CD4-positive, alpha-beta T cell treated with Interleukin-6 for 4 hours (primary cell): ENCODE measurements at places on chromosomes 2 and 18.
A peak's percentile ranks its signal among the peaks of the same experiment; 100 is the strongest.

DNA sequence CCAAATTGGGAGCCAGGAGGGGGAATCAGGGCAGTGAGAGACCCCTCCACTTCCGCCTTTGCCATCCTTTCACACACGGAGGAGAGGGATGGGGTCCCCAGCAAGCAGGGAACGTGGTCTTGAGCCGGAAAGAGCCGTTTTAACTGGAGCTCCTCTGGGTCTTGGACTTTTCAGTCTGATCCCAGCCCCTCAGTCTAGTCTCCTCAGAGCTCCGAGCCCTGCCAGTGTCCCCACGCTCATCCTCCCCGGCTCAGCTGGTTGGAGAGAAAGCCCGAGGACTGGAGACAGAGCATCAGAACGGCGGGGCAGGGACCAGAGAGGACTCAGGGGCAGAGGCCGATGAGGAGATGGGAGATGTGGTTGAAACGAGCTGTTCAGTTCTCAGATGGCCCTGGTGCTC is 26.1 kb upstream of the OTOF start:
- no peak for DNase-seq

GRCh38 chr18:12295389-12296086 is 12.5 kb upstream of the TUBB6 start:
- DNase-seq, result no peak

DNA sequence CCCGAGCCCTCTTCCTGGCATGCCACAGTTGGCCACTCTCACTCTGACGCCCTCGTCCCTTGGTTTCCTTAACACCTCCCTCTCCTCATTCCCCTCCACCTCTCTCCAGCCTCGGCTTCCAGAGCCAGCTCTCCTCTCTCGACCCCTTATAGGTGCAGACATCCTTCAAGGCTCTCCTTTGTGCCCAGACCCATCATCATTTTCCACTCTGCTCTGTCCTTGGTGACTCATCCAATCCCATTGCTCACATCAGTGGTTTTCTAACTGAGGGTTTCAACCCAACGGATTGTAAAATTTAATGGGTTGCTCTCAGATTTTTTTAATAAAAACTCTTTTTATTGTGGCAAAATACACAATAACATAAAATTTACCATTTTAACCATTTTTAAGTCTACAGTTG is 6.2 kb downstream of the ST8SIA5 start:
- no peak for DNase-seq

DNA sequence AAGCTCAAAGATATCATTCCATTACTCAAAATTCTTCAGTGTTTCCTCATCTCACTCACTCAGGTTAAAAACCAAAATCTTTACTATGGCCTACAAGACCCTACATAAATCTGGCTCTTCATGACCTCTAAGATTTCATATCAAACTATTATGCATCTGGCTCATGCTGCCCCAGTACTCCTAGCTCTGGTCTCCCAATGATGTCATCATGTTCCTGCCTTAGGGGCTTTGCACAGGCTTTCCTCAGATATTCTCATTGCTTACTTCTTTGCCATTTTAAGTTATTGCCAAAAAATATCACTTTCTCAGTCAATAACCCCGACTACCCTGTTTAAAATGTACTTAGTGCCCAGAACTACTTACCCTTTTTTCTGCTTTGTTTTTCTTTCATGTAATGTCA is 33.0 kb upstream of the SPOPL start:
- no peak for DNase-seq

DNA sequence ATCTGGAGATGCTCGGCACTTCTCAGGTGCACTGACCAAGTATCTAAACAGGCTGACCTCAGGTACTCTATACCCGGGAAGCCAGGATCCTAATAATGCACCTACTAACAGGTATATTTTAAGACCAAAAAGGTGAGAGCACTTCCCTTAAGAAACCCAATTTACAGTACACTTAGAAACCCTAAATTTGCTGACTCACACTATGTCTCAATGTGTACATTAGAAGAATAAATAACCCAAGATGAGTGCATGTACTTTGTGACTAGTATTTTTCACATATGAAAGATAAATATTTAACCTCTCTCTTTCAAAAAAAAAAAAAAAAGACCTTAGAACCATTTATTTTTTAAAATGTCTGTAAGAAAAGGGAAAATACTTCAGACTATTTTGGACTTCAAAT is 118.8 kb downstream of the ZNF516 start:
- DNase-seq, result no peak

DNA sequence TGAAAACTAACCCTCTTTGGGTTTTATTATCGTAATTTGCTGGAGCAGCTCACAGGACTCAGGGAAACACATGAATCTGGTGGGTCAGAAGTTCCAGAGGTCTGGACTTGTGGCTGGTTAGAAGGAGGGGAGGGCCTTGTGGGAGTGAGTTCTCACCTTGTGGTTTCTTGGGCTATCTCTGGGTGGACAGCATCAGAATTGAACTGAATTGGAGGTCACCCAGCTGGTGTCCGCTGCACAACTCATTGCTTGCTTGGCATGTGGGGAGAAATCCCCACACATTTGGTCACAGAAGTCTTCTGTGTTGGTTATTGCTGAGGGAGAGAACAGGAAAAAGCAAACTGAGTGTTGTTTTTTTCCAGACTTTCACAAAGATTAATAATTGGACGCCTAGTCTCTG is 27.5 kb downstream of the ZNF892 start:
- no peak for DNase-seq

DNA sequence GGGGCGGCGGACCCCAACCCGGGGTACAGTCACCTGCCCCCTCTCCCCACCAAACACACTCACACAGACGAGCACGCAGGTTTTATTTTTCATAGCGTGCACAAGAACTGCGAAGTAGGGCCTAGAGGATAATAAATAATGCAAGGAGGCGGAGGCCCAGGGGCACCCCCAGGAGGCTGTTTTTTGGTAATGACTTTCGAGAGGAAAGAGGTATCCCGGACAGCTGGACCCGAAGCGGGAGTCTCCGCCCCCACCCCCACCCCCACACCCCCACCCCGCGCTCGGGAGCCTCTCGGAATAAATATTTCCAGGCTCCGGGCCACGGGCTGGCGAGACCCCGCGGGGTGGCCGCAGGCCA is 3.4 kb downstream of the CYP26B1 start:
- DNase-seq, result no peak

DNA sequence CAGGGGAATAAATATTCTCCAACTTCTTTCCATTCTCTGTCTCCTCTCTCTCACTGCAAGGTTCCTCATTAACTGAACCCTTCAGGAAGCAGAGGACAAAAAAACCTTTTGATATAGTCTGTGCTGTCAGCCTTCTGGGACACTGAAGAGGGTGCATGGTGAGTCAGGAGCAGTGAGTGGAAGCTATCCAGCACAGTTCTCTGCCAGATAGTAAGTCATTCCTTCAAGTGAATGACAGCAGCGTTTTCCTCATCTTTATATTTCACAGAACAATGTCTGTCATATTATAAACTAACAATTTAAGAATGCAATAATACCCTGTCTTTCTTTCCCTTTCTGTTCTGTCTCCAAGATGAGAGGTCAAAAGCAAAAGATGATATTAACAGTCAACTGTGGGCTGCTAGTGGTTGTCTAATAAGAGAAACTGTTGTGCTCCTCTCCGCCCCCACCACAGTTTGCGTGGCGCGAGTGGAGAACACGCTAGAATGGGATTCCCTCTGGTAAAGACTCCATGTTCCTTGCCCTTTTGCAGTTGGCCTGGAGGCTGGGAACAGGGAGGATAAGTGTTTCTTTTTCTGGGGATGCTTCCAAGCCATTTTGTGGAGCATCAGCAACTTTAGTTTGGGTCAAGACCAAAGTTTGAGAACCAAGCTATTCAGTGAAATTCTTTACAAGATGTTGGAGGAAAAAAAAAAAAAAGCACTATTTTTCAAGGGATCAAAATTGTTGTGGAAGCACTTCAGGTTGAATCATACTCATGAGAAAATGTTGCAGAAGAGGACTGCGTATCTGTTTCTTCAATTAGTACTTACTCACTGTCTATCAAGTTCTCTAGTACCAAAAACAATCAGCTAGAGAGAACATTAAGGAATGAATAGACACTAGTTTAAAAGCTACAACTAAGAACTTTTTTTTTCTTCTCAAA is 430.2 kb downstream of the SETBP1 start:
- DNase-seq, result no peak

GRCh38 chr2:64637000-64637635 is 16.6 kb downstream of the SERTAD2 start:
- DNase-seq, result no peak

DNA sequence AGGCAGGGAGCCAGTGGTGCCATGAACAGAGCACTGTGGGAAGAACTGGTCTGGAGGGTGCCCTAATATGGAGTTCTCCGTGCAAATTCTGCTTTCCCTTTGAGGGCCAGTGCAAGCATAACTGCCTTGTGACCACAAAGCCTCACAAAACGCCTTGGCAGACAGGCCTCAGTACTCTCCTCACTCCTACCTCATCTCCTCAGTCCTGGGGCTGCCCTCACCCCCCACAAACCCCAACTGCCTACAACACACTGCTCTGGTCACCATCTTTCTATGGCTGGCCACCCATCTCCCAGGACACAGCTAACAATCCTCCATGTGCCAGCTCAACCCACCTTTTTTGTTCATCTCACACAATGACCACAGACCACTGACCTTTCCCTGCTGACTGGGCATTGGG is 8.9 kb downstream of the COX5B start:
- no peak for DNase-seq

GRCh38 chr2:217650229-217650628 is 352.6 kb downstream of the TNS1 start:
- DNase-seq, result no peak

DNA sequence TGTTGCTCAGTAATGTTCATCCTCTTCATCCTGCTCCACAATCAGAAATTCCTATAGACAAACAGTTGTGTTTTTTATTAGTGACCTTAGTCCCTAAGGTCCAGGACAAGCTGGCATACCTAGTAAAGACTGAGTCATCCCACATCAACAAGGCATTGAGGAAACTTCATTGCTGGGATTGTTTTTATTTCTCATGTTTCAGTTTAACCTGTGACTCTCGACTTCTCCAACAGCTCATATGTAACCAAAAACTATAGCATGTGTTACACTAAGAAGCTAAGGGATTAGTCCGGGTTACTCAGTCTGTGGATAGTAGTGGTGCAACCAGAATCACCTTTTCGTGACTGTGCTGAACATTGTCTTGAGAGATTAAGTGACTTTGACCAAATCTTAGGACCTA is 292.1 kb downstream of the RDH14 start:
- no peak for DNase-seq

- no peak for DNase-seq
Observed at GRCh38 chr2:18975506-18976167, 382.8 kb downstream of the OSR1 start.

GRCh38 chr2:240790370-240791220 is 29.4 kb downstream of the KIF1A start:
- no peak for DNase-seq

DNA sequence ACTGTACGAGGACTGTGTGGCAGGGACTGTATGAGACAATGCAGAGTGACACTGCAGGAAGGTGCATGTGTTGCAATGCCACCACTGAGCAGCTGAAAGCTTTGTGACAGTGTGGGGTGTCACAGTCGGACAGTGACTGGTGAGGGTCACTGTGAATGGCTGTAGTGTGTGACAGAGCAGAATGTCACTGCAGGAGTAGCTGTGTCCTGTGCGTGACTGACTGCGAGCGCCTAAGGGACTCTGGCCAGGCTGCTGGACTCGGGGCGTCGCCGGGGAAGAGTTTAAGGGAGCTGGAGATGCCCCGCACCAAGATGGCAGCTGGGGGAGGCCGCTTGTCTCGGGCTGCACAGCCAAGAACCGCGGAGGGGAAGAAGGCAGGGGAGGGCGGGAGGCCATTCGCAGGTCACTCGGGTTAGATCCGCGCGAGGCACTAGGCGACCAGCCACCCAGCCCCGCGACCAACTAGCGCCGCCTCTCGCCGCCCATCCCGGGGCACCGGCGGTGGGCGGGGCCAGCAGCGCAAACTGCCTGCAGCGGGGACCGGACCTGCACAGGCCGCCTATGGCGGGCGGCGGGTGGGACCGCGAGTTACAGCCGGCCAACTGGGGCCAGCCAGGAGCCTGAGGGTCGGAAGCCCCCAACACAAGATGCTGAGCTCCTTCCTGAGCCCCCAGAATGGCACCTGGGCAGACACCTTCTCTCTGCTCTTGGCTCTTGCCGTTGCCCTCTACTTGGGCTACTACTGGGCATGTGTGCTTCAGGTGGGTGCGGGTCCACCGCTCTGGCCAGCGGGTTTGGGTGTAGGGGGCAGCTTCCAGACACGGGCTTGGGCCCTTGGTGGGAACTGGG is at the start of gene ABHD1:
Gene ABHD1 (plus strand): TSS at position 514 of the 849 bp plus-strand sequence. CDS start 134 bp downstream, at position 648.
- peak; percentile 82 for DNase-seq

- DNase-seq, result no peak
Observed at GRCh38 chr2:116819355-116819754, 995.1 kb upstream of the DDX18 start.

DNA sequence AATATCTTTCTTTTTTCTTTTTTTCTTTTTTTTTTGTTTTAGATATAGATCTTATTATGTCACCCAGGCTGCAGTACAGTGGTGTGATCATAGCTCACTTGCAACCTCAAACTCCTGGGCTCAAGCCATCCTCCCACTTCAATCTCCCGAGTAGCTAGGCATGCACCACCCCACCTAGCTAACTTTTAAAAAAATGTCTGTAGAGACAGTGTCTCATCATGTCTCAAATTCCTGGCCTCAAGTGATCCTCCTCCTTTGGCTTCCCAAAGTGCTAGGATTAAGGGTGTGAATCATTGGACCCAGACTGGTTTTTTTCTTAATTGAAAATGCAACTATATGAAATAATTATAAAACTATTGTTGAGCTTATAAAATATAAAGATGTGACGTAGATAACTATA is 9.8 kb upstream of the ZCCHC2 start:
- DNase-seq, result no peak

DNA sequence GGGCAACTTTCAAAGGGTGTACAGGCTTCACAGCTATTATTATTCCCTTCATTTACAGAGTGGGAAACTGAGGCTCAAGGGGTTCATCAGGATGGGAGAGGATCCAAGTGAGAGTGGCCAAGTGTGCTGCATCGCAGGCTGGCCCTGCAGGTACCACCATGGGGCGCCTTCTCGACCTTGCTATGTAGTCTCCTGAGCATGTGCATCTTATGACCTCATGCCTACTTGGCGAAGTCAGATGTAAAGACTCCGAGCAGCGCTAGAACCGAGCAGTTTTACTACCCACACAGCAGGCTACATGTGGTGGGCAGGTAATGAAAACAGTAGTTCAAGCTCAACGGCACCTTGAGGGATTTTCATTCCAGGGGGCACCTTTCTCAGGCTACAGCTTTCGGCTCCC is 42.0 kb downstream of the TFCP2L1 start:
- no peak for DNase-seq

DNA sequence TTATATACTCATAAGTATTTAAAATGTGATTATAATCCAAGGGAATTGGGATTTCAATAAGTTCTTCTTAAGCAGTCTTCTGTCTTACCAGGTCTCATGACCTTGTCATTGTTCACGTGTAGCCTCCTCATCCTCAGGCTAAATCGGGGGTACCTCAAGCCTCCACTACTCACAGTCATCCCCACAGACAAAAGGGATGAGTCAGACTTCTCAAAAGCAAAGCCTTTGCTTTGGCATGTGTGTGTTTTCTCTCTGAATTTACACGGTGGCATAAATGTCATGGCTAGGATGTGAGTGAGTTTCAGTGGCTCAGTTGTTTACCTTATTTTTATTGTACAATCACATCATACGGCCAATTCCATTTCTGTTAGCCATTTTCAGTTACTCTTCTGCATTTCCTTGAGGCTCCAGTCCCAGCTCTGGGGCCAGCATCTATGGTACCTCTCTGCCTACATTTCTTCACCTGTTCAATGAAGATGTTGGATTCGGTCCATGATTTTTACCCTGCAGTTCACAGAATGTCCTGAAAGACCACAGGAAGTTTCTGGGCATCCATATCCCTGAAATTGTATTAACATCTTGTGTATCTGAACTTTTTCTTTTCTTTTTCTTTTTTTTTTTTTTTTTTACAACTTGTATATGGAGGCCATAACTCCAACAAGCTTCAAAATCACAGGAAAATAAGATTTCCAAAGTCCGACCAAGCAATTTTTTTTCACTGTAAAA is 195.3 kb downstream of the FHOD3 start:
- DNase-seq, result no peak
